Foreskin melanocyte (primary cell): ENCODE measurements at places on chromosomes 11 and 22.

DNA sequence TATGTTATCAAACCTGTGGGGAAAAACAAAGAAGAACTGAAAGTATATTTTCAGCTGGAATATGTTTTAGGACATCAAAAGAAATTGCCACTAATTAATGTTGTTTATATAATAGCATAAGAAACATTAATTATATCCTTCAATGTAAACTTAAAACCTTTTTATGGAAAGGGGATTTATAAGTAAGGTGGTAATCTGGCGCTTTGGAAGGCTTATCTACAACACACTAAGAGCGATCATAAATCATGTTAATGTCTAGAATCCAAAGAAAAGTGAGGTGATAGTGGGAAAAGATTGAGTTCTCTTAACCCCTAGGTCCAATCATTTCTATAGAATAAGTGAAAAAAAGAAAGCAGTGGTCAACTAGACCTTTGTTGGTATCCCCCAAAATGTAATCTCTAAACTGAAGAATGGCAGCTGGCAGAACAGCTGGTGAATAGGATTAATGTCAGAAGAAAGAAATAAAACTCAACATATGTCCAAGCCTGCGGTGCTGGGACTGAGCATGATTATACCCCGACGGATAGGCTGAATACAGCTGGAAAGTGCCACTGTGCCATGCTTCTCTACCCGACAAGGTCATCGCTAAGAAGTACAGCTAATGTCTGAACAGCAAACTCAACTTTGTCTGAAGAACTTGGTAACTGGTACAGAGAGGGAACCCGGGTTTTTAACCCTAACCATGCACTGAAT, 64.0 kb downstream of the SOX6 start:
- DNase-seq, result no peak

GRCh38 chr22:38489142-38489541, 17.0 kb downstream of the DDX17 start:
- DNase-seq, result no peak

DNA sequence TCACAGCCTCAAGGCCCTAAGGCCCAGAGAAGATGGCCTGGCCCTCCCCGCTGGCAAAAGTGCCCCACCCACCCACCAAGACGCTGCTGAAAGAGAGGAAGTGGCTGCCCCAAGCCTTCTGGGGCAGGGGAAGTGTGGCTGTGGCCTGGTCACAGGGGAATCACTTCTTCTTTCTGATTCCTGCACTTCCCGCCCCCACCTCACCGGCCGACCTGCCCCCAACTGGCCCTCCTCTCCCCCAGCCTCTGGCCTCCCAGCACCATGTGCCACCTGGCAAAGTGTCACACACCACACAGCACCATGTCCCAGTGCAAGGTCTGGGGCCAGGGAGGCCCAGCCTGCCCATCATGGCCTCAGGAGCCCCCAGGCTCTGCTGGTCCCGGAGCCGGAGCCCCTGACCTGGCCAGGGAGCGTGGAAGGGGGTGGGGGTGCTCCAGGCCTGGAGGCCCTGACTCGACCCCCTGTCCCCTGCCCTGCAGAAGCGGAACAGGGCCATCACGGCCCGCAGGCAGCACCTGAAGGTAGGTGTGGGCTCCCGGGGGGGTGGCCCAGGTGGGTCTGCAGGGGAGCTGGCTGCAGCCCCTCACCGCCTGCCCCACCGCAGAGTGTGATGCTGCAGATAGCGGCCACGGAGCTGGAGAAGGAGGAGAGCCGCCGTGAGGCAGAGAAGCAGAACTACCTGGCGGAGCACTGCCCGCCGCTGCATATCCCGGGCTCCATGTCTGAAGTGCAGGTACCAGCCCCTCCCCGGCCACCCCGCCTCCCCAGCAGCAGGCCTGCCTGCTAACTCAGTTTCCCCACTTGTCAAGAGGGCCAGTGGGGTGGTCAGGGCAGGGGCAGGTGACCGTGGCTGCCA, 1.4 kb downstream of the TNNI2 start:
- no peak for DNase-seq

GRCh38 chr11:36672815-36673450, 74.9 kb upstream of the RAG2 start:
- DNase-seq, result peak; percentile 26

DNA sequence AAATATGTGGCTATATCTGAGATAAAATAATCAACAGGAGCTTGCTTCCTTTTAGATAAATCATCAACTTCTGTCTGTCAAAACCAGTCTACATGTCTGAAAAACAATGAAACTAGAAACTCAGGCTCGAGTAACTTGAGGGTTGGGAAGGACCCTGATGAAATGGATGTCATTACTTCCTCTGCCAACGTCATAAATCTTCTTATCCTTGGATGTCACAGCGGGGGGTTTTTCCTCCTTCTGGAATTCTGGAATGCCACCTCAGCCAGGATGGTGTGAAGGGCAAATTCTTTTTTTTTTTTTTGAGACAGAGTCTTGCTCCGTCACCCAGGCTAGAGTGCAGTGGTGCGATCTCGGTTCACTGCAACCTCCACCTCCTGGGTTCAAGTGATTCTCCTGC, 13.4 kb downstream of the LGR4 start:
- no peak for DNase-seq

DNA sequence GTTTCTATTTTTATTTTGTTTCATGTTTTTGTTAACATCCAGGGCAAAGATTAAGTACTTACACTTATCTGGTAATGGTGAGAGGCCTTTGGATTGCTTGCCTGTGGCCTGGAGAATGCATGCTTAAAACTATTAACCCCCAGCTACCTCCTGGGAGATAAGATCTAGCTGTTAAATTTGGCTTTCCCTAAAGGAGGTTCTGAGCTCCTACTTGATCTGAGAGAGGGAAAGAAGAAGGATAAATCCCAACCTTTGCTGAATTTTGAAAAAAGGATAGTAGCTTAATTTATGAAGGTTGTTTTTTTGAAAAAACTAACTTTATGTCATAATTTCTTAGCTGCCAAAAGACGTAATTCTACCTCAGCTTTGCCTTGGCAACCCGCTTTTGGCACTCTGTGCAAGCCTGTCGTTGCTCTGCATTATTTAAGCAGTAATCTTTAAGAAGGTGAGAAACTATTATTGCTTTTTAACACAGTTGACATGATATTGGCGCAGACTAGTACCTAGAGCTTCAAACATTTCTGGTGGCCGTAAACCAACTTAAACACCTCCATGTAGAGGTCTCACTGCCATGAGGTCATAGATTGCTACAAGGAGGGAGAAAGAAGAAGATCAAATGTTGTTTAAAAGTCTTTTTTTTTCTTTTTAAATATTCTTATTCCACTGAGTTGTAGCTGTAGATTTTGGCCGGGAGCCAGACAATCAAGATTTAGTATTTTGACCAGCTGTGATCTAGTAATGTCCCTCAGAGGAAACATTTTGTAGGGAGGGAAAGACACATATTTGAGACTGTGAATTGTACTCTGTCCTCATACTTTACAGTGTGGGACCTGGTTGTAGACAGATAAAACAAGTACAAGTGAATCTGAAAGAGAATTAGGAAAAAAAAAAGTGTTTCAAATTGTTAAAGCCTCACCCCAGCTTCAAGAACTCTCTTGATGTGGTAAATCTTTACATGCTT, 74.4 kb downstream of the WNT11 start:
- no peak for DNase-seq

DNA sequence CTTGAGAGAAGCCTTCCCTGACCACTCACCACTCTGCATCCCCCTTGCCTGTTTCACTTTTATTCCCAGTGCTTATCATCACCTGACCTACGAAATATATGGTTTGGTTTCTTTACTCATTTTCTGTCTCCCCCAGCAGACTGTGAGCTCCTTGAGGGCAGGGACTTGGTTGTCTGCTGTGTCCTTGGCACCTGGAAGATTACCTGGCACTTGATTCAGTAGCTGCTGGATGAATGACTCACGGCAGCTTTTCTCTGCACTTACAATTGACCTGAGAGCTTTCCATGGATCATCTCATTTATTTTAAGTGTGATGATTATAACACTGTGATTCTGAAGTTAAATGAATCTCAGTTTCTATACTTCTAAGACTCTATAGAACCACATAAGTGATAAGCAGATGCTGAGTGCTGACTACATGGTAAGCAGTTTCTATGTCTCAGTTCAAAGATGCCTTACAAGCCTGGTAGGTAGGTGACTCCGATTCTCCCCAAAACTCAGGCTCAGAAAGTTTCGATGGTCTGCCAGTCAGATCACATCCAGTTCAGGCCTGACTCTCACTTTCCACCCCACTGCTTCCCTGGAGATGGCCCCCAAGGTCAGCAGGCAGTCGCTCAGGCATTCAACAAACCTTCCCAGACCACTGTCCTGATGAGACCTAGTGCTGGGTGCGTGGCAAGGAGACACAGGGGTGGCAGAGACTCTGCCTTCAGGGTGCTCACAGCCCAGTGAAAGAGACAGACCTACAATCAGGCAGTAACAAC, 11.6 kb downstream of the IL2RB start:
- DNase-seq, result no peak

DNA sequence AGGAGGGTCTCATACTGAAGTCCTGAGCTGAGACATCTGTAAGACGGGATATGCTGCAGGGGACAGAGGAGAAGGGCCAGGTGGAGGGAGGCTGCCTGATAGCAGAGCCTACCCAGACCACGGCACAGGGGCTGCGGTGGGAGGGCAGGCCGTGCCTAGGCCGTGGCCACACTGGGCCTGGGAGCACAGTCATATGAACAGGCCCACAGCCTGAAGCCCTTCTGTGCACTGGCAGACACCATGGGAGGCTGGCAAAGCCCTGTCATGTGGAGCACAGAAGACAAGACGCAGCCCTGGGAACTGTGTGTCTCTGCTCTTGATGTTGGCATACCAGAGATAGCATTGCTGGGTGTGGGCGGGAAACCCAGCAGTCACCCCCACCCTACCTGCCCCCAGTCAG, 3.3 kb downstream of the SPATA19 start:
- no peak for DNase-seq

GRCh38 chr11:1733009-1733715, 17.2 kb downstream of the IFITM10 start:
- no peak for DNase-seq

DNA sequence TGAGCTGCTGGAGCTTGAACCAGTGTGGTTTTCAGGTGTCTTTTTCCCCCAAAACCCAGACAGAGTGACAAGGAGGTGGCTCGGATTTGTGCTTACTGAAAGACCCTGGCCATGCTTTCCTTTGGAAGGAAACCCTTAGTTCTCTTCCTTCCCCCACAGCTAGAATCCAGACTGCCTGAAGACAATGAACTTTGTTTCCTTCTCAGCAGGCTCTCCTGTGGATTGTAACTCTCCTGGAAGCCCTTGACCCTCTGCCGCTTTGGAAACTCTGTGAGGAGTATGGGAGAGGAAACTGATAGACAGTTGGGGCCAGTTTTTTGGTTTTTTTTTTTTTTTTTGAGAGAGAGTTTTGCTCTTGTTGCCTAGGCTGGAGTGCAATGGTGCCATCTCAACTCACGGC, 62.1 kb upstream of the SESN3 start:
- no peak for DNase-seq

GRCh38 chr22:36929621-36930020, 16.2 kb downstream of the CSF2RB start:
- no peak for DNase-seq

- DNase-seq, result no peak
Measured at GRCh38 chr11:66232769-66233168, 35.7 kb upstream of the RAB1B start.

- no peak for DNase-seq
Measured at GRCh38 chr22:35873426-35873825, 155.2 kb downstream of the RBFOX2 start.

DNA sequence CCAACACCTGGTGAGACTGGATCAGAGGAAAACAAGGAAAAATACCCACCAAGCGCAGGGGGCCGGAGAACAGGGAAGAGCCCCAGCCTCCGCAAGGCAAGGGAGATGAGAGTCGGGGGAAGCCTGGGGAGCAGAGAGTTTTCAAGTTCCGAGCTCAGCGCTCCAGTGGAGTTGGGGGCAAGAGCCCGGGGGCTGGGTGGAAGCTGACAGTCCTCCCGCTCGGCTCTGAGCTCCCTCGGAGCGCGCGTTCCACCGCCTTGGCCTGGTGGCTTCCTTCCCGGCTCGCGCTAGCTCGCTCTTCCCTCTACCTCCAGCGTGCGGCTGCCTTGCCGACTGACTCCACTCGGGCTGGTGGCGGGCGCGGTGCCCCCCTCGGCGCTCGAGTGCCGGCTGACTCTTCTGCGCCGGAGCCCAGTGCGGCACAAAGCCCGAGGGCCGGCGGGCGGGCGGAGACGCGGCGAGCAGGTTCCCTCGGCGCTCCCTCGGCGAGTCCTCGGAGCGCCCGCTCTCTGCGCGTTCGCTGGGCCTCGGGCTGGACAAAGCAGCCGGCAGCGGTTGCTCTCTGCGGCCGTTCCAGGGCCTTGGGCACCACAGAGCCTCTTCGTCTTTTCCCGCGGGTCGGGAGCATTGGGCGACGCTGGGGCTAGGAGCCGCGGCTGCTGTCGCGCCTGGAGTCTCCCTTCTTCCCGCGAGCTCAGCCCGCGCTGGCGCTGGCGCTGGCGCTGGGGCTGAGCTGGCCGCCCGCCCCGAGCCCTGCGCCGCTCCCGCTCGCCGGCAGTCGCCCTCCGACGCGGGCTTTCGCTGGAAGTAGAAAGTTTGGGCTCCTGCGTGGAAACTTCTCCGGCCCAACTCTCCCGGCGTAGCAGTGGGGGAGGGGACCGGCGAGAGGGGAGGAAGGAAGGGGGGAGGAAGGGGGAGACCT, 1.0 kb downstream of the PAX6 start:
- no peak for DNase-seq

GRCh38 chr22:47460176-47460575, 697.7 kb downstream of the TBC1D22A start:
- DNase-seq, result no peak

DNA sequence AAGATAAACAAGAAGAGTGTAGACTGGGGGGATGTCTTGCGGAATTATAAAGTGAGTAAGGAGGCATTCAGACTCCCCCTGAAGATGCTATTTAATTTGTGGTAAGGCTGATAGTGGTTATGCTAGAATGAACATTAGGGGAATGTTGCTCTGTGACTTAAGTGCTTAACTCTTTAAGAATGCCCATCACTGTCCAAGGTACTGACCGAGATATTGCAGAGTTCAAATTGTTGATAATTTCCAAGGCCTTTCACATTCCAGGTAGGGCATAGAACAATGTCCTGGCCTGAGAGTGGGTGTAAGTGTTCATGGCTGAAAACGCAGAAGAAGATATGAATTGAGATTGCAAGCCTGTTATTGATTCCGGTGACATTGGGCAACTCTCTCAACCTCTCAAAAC, 90.3 kb upstream of the SEZ6L start:
- no peak for DNase-seq

- DNase-seq, result no peak
Measured at GRCh38 chr11:102323542-102324251, 6.4 kb downstream of the BIRC3 start.

DNA sequence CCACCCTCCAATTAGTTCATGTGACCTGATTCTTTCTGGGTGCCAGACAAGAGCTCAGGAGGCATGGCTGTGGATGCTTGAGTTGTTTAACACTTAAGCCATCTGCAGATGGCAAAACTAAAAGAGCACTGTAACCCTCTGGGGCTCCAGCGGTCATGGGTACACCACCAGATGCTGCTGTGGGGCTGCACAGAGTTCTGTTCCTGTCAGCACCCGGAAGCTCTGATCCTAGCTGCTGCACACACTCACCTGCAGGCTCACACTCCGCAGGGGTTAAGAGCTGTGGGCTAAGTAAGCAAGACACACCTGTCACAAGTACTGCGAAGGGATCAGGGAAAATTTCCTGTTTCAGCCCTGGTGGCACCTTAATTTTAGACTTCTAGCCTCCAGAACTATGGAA, 307.8 kb downstream of the C11orf87 start:
- DNase-seq, result no peak

GRCh38 chr11:726278-727220, 20.5 kb downstream of the EPS8L2 start:
- no peak for DNase-seq

- DNase-seq, result no peak
Measured at GRCh38 chr11:124829986-124830385, 29.8 kb upstream of the MSANTD2 start.

- no peak for DNase-seq
Measured at GRCh38 chr11:724049-724777, 18.2 kb downstream of the EPS8L2 start.
